ENCODE measurements at places on chromosomes 12 and 14.
A peak's percentile ranks its signal among the peaks of the same experiment; 100 is the strongest.

- no peak overlapping the region for H3K27ac ChIP-seq
- no peaks in the 10 kb centered on the region for H3K4me1 ChIP-seq
- no peak overlapping the region for H3K4me3 ChIP-seq
- H3K27me3 ChIP-seq: peaks cover 11% of the 10 kb centered on the region
- DNase-seq: no peak
Observed at GRCh38 chr12:66062290-66062625, 68.3 kb downstream of the LLPH start.

GRCh38 chr14:89304972-89305703, 111.9 kb downstream of the FOXN3 start:
- H3K4me1 ChIP-seq: peaks cover 35% of the 10 kb centered on the region
- H3K36me3 ChIP-seq: no peaks in the 10 kb centered on the region
- H3K27ac ChIP-seq: peak overlapping the region; percentile 80
- DNase-seq: no peak

DNA sequence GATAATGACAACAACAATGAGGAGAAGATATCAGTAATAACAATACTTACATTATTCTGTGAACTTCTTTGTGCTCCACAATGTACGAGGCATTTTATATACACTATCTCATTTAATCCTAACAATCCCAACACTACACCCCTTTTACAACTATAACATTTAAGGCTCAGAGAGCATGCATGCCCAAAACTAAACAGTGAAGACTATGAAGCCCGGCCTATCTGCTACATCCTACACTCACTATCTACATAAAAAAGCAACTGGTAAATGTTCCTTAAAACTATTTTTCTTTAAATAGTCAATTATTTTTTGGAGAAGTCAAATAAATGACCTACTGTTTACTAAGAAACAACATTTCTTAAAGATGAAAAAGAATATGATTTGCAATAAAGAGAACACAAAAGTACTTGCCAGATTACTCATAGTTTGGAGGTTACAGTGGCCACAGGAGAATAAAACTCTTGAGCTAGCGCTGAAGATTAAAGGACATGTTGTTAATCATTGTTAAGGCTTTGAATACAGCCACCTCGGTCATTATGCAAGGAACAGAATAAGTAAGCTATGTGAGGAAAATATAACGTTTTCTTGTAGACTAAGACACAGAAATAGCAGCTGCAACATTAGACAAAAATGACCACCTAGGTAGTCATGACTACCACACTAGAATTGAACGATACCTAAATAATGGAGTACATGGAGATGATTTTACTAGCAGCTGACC, 56.7 kb downstream of the EPS8 start:
- no peaks in the 10 kb centered on the region for H3K27me3 ChIP-seq
- H3K4me3 ChIP-seq: no peak overlapping the region
- H3K36me3 ChIP-seq: no peaks in the 10 kb centered on the region
- no peaks in the 10 kb centered on the region for H3K4me1 ChIP-seq

DNA sequence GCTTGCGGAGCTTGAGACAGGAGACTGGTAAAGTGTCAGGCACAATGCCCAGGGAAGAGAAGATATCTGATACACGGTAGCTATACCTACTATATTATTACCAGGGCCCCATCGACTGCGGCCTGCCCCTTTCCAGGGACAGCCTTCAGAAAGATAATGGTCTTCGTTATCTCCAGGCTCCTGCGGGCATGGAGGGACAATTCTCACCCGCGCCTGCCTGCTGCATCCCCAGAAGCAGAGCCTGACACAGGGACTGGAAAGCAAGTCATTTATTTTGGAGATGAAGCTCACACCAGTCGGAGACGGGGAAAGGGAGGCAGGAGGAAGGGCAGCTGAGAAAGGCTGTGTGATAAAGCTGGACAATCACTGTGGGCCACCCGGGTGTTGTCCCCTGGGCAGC, 67.9 kb upstream of the FAM222A start:
- no peak overlapping the region for H3K4me3 ChIP-seq
- DNase-seq: no peak
- H3K27ac ChIP-seq: no peak overlapping the region
- no peaks in the 10 kb centered on the region for H3K36me3 ChIP-seq
- H3K27me3 ChIP-seq: no peaks in the 10 kb centered on the region

Data from stomach (tissue), 19 donors.